ENCODE measurements at places on chromosomes 5 and 9.

DNA sequence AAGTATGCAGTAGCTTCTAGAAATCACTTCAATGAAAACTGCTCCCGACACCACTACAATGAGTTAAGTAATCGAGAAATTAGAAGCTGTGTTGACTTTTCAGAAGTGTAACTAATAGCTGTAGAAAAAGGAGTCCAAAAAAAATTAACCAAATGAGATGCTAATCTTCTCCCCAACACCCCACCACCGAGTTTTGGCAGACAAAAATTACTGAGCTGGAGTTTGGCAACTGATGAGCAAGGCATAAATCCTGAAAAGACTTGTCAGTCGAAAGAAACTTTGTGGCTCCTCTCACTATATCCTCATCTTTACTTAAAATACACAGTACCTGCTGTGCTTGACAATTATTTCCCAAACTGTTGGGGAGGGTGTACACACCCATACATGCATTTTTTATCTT, 191.9 kb downstream of the EBF1 start:
- no peak for DNase-seq

DNA sequence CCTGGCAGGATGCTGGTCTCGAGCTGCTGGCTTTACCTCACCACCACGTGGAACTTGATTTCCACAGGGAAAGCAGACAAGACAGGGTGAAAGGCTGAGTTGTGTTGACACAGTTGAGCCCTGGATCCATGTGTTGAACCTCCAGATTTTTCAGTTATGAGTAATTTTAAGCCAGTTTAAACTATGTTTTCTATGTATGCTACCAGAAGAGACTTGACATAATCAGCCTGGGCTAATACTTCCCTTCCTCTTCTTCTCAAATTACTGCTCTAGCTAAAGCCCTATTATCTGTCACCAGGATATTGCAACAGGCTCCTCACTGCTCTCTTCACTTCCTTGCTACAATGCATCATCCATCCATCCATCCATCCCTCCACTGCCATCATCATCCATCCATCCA, 12.0 kb upstream of the PHYKPL start:
- DNase-seq = peak; percentile 6

DNA sequence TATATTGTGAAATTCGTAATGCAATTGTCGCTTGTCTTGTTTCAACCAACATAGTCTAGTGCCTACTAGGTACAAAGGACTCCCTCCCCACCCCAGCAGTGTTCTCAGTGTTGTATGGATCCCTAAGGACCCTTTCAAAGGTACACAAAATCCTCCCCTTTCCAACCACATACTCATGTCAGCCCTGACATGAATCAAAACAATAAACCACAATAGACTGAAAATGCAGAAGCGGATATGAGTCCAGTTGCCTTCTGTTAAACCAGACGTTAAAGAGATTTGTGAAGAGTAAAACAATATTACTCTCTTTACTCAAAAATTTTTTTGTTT, 82.4 kb upstream of the IFNK start:
- no peak for DNase-seq

GRCh38 chr9:127796225-127796813, 6.4 kb upstream of the FPGS start:
- peak; percentile 81 for DNase-seq

DNA sequence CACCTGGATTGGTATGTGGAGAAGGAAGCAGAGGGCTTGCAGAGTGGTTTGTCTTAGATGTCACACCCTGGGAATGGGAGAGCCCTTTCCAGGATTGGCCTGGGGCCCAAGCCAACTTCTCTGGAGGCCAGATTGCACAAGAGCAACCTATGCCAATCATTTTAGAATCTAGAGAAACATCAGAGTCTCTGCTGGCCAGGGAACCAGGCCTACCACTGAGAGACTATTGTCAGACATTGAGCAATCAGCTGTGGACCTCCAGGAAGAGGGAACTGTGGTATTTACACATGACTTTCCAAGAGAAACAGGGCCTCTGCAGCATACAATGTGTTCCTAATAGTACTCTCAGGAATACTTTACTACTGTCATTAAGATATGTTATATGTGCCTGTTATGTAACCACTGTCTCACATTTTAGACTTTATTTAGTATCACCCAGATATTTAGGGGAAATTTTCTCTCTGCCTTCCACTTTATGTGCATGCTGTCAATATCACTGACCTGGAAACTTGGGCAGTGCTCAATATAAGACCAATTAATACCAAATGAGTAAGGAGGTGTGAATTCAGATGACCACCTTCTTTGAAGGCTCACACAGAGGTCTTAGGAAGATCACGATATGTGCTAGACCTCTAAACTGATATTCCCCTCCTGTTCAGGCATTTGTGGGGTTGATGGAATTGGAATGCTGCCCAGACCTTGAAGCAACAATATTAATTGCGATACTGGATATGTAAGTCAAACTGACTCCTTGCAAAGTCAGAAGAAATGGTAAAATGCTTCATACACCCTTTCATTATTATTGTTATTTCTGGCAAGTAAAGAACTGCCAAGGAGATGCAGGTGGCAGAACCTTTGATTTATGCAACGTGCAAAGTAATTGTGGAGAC, 20.5 kb upstream of the CCL28 start:
- DNase-seq = peak; percentile 77

GRCh38 chr9:34591248-34591916, 1.9 kb upstream of the CNTFR start:
- DNase-seq = peak; percentile 85

GRCh38 chr9:129141066-129142041, 30.1 kb downstream of the PTPA start:
- DNase-seq = peak; percentile 47

GRCh38 chr5:100827481-100827889, 75.6 kb downstream of the ST8SIA4 start:
- no peak for DNase-seq

DNA sequence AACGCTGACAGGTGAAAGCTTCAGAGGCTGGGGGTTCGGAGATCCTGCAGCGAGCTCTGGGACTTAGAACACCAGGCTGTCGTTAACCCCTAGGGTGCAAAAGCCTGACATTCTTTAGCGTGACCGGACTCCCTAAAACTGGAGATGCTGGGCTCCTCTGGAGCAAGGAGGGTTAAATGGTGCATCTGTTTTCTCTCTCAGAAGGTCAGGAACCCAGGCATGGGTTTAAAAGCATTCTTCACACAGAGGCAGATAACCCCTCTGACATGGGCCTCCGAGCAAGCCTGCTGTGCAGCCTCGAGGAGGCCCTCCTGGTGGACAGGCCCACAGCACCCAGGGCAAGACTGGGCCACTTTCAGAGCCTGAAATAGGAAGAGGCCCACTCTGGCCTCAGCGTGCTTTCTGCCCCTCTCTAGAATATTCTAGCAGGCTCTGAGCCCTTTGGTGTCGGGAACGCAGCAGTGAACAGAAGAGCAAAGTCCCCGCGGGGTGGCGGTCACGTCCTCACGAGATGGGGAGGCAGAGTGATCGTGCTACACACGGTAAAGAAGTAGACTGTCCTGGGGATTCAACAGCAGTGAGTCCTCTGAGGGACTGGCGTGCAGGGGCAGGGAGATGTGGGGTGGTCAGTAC, 124.8 kb downstream of the COL23A1 start:
- no peak for DNase-seq

GRCh38 chr5:30997681-30998080, 195.8 kb upstream of the CDH6 start:
- no peak for DNase-seq

DNA sequence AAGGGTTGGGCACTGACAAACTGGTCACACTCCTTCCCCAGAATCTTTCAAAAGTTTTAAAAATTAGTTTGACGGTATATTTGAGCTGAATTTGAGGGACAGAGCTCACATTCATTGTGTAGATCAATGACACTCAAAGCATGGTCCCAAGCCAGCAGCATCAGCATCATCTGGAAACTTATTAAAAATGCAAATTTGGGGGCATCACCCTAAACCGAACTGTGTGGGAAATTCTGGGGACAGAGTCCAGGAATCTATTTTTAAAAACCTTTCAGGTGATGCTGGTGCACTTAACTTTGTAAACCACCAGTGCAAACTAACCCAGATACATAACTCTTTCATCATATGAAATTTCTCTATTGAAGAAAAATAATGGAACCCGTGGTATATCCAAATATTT, 58.1 kb upstream of the MTAP start:
- no peak for DNase-seq

GRCh38 chr5:14861123-14861765, 10.3 kb downstream of the ANKH start:
- DNase-seq = no peak

- DNase-seq = no peak
Observed at GRCh38 chr9:114205171-114206015, 50.1 kb downstream of the COL27A1 start.

DNA sequence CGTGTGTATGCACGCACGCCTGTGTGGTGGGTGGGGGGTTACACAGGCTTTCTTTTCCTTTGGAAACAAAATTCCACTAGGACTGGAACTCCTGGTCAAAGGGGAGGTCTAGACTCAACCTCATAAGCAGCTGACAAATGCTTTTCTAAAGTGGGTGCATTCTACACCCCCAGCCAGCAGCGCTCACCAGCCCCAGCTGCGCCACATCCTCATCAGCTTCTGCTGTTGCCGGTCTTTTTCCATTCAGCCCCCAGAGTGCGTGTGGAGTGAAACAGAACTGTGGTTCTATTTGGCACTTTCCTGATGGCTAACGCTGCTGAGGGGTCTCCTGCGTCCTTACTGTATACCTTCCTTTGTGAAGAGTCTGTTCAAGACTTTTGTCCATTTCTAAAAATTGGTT, 77.6 kb upstream of the SARDH start:
- no peak for DNase-seq

DNA sequence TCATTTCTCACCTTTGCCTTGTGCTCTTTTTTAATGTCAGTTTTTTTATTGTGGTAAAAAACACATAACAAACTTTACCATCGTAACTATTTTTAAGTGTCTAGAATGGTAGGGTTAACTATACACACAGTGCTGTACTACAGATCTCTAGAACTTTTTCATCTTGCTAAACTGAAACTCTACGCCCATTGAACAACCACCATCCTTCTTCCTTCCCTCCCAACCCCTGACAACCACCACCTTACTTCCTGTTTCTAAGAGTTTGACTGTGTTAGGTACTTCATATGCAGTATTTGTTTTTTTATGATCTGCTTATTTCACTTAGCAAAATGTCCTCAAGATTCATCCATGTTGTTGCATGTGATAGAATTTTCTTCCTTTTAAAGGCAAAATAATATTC, 54.9 kb downstream of the PSAT1 start:
- DNase-seq = no peak
